Mesenteric fat pad (tissue), 1 donor: ENCODE measurements at places on chromosomes 5 and 9. TPM values are rescaled to one million over a fixed set of nuclear protein-coding genes. Genes with fewer than 3 reads are reported as not detected.

The IRX2 gene
- 0.45 TPM for total RNA-seq

The MED27 gene
- total RNA-seq: 15.8 TPM

The EEIG1 gene
- total RNA-seq: 12.8 TPM

The CYLC2 gene
- not detected for total RNA-seq

The PFN3 gene
- total RNA-seq: not detected

The PCDHA10 gene
- total RNA-seq: 1.8 TPM

The F2R gene
- 4.9 TPM for total RNA-seq

The NOXA1 gene
- total RNA-seq: 3.2 TPM

The HAND1 gene
- total RNA-seq: not detected

The FOXD4L5 gene
- total RNA-seq: not detected

The SMIM33 gene
- total RNA-seq: not detected

The NIPBL gene
- 57.3 TPM for total RNA-seq

The SLC45A2 gene
- not detected for total RNA-seq

The SLIT3 gene
- 83.6 TPM for total RNA-seq

The DND1 gene
- total RNA-seq: 1.00 TPM

The PARP8 gene
- total RNA-seq: 28.0 TPM

The SHC3 gene
- 1.8 TPM for total RNA-seq

The IL13 gene
- not detected for total RNA-seq

The IGFBPL1 gene
- total RNA-seq: not detected

The SPATA31D4 gene
- not detected for total RNA-seq

The CDH10 gene
- total RNA-seq: not detected

The TAF11L13 gene
- total RNA-seq: not detected

The CDHR2 gene
- total RNA-seq: 0.45 TPM

The OR1N2 gene
- total RNA-seq: not detected

The ITGA2 gene
- 2.4 TPM for total RNA-seq

The RASEF gene
- total RNA-seq: 0.06 TPM

The SUSD1 gene
- 18.9 TPM for total RNA-seq

The PCDHGA10 gene
- total RNA-seq: 4.2 TPM

The LHX3 gene
- total RNA-seq: not detected

The ACTBL2 gene
- total RNA-seq: not detected

The SLC6A18 gene
- total RNA-seq: not detected

The GFI1B gene
- total RNA-seq: not detected

The SLC9A3 gene
- 1.1 TPM for total RNA-seq

The C9orf153 gene
- 0.55 TPM for total RNA-seq

The IFNA13 gene
- not detected for total RNA-seq

The B4GALT1 gene
- total RNA-seq: 115 TPM

The LCN10 gene
- 9.2 TPM for total RNA-seq

The CD74 gene
- total RNA-seq: 486 TPM

The SGCD gene
- total RNA-seq: 3.9 TPM

The C5orf34 gene
- total RNA-seq: 1.2 TPM

The UBAC1 gene
- 36.3 TPM for total RNA-seq

The ENC1 gene
- total RNA-seq: 11.9 TPM

The THBS4 gene
- total RNA-seq: 61.5 TPM

The SLC22A4 gene
- 5.4 TPM for total RNA-seq

The FAT2 gene
- total RNA-seq: 0.51 TPM

The PRDM9 gene
- not detected for total RNA-seq

The IL33 gene
- 40.1 TPM for total RNA-seq

The CNTNAP3 gene
- total RNA-seq: 7.9 TPM

The FOXD4L6 gene
- not detected for total RNA-seq

The SLC46A2 gene
- 0.35 TPM for total RNA-seq

The WDR38 gene
- total RNA-seq: not detected

The TAF11L5 gene
- not detected for total RNA-seq

The INSL6 gene
- total RNA-seq: not detected

The NIM1K gene
- total RNA-seq: 0.58 TPM

The ZNF883 gene
- total RNA-seq: 2.5 TPM

The PROB1 gene
- 2.1 TPM for total RNA-seq
